NCI-H1694 (cell line): ENCODE measurements at places on chromosomes 4 and X.

DNA sequence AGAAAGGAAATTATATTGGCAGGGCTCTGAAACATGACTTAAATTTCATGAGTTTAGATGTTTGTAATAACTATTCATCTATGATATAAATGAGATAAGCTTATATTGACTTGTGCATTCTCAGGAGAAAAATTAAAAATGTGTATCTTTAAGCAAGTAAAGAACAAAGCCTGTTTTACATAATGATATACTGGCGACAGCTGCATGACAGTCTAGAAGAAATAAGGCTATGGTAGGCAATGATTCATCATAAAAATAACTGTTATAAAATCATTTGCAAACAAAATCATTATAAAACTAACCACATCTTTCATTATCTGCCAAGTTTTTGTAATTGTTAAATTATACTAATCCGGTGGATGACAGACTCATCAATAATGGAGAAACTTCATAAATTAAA is 188.1 kb downstream of the ADAM29 start:
- DNase-seq, result no peak

- DNase-seq, result no peak
Measured at GRCh38 chrX:20253232-20253543, 13.5 kb downstream of the RPS6KA3 start.

DNA sequence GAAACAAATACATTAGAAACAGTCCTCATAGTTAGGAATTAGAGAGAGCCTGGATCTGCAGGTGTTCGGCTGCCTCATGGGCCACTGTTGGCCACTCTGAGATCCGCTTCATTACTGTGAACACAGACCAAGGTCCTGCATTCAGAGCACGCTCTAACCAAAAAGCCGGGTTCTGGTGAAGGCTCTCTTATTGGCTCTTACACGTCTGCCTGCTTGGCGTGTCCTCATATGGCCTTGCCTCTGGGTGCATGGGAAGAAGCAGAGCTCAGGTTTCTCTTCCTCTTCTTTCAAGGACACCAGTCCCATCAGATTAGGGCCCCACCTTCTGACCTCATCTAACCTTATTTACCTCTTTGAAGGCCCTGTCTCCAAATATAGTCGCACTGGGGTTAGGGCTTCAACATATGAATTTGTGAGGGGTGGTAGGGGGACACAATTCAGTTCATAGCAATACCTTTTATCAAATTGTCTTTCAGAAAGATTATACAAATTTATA is 37.1 kb upstream of the ELF2 start:
- no peak for DNase-seq

- no peak for DNase-seq
Measured at GRCh38 chrX:39047174-39047573, 245.9 kb downstream of the MID1IP1 start.

DNA sequence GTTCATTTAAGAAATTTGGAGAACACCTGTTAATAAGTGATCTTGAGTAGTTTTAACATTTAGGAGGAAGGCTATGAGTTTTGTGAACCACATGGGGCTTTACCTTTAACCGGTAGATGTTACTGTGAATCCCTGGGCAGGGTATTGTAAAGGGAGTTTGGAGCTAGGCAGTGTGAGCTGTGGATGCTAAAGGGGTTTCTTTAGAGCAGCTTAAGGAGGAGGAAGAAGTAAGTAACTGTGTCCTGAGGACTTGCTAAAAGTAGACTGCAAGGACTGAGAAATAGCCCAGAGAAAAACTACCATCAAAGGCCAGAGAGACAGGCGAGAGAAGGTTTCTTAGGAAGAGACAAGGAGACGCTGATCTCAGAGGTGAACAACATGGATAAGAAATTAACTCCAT is 5.6 kb downstream of the RHOH start:
- no peak for DNase-seq

- no peak for DNase-seq
Measured at GRCh38 chr4:138086611-138087041, 155.5 kb downstream of the SLC7A11 start.

GRCh38 chr4:98530572-98530971 is 127.8 kb downstream of the TSPAN5 start:
- no peak for DNase-seq

- DNase-seq, result no peak
Measured at GRCh38 chr4:86633854-86634253, 39.7 kb downstream of the PTPN13 start.

DNA sequence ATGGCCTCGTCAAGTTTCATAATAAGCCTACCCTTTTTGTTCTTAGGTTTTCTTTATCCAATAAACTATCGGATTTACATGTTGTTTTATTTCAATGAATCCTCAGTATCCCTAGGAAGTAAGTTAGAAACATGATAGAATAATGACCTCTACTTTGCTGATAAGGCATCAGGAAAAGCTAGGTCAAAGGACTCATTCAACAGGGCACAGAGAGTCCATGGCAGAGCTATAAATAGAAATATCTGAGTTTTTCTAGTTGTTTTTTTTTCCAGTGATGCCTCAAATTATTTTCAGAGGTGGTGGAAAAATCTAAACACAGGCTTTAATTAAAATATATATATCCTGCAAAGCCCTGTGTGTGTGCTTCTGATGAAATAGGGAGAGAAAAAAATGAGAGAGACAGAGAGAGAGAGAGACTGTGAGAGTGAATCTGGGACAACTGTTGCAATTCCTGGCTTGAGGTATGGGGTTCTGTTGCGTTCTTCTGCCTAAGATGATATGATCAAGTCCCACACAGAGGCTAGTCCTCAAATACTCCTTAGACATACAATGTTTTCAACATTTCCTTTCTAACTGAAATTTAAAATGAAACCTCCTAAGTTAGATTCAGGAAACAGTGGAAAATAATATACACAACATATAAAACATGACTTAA is 139.9 kb downstream of the HDX start:
- DNase-seq, result no peak

DNA sequence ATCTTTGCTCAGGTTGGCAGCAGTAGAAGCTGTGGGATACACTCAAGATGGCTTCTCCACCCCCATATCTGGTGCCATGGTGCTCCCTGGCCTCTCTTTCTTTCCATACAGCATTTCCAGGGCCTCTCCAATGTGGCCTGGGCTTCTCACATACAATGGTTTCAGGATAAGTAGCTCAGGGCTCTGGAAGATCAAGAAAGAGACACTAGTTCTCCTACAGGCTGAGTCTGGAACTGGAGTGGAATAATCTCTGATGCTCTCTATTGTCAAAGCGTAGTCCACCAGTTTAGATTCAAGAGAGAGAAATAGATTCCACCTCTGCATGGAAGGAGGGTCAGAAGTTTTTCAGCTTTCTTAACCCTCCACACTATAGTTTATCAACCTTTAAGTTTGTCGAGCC is 138.2 kb upstream of the AADAT start:
- DNase-seq, result no peak

GRCh38 chr4:52983563-52984303 is 121.6 kb downstream of the RASL11B start:
- peak; percentile 83 for DNase-seq

- no peak for DNase-seq
Measured at GRCh38 chrX:151538190-151539122, 25.0 kb upstream of the PASD1 start.

- no peak for DNase-seq
Measured at GRCh38 chr4:16000708-16001483, 37.9 kb upstream of the FGFBP2 start.

- DNase-seq, result no peak
Measured at GRCh38 chr4:81565142-81565870, 93.6 kb upstream of the RASGEF1B start.

DNA sequence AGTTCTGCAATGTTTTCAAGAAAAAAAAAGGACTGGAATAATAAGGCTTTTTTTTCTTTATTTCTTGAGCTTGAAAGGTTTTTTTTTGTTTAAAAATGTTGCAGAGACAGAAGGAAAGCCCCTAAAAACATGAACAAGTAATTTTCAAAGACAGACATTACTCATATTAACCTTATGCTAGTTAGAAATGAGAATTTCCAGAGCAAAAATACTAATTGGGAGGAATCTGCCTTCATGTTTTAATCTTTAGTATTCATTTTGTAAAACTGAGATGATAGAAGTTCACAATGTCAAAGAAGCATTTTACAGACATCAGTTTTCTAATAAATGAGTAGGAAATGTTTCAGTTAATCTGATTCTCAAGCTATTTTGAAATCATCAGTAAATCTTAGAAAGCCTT is 1805.3 kb downstream of the PCDH7 start:
- DNase-seq, result no peak
